ENCODE measurements at places on chromosomes 3 and 15. TPM values are rescaled to one million over a fixed set of nuclear protein-coding genes. Genes with fewer than 3 reads are reported as not detected.

BUB1B gene
- 12.2 TPM for total RNA-seq

GRIP2 gene
- total RNA-seq: 5.2 TPM

TRAIP gene
- total RNA-seq: 8.4 TPM

RARRES1 gene
- total RNA-seq: 23.3 TPM

REC114 gene
- not detected for total RNA-seq

TMEM207 gene
- not detected for total RNA-seq

CCDC13 gene
- total RNA-seq: not detected

ATP13A4 gene
- 39.9 TPM for total RNA-seq

FBXW12 gene
- total RNA-seq: not detected

- no peak for DNase-seq
These were observed 246.3 kb upstream of the UMPS start for GRCh38 chr3:124483915-124484470.

DNA sequence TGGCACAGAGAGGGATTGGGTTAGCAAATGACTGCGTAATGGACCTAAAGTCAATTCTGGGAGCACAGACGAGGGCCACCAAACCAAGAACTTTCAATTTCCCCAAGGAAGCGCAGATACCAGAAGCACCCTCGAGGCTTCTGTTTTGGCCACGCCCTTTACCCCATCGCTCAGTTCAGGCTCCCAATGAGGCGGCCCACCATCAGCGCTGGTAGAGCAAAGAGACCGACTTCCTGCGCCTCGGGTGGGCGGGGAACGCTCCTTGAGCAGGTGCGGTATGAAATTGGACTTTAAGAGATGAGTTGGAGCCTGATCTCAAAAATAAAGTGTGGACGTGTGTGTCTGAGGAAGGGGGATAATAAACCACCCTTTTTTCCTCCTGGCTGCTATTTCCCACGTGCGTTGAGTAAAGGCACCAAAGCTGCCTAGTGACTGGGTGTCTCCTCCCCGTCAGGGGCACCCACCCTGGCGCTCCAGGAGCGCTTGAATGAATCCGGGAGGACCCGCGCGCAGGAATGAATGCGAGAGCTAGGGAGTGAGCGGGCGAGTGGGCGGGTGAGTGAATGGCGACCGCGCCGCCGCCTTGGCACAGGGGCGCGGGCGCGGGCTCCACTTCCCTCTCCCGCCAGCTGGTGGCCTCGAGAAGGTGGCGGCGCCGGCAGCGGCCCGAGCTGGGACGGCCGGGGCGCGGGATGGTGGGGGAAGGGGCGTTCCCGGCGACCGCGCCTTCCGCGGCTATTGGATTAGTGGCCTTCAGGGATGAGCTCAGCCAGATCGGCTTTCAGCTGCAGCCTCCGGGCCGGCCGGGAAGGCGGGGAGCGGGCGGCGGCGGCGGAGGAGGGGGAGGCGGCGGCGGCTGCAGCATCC, at the start of gene SPSB4:
Gene SPSB4 (plus strand): TSS at position 772 of the 867 bp plus-strand sequence. CDS start 14,758 bp downstream, outside the sequence.
- DNase-seq: no peak

- no peak for DNase-seq
These were observed 99.6 kb upstream of the FRMD4B start for GRCh38 chr3:69485489-69485888.

DNA sequence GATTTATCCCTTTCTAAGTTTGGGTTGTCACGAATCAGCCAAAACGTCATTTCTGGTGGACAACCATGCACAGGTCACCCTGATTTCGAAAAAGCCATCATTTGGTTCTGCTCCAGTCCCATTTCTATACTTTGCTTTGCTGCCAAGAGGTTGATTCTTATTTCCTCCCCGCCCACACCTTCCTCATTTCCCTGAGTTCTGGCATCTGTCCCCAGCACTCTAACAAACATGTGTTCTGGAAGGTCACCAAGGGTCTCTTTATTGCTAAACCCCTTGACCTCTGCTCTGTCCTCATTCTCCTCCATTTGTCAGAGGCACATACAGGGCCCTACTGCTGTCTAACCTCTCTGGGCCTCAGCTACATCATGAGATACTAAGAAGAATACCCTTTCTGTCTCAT, 36.4 kb upstream of the PTPRG start:
- no peak for DNase-seq

DNA sequence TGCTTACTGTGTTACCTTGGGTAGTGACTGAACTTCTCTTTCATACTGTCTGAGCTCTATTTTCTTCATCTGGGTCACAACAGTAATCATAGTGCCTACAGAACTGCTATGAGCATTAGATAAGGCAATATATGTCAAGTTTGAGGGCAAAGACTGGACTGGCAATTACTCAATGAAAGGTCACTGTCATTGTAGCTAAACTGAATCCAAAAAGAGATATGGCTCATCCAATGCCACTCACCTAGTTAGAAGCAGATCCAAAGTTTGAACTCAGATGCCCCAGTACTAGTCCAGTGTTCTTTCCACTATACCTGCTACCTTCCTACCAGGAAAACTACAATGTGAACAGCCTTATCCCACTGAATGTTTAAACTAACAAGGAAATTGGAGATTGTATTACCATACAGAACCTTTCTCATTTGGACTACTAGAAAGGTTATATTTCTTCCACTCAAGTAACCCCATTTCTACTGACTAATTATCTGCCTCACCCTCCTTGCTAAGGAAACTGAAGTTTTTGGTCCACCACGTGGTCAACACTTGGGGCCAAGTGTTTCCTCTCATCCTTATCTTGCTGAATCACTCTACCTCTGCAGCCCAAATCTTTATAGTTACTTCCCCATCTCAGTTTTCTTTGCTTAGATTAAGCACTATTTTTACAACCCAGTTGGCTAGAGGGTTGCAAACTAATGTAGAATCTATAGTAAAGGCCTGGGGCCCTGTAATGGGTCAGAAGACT, 202.3 kb upstream of the LPP start:
- DNase-seq: no peak

DNA sequence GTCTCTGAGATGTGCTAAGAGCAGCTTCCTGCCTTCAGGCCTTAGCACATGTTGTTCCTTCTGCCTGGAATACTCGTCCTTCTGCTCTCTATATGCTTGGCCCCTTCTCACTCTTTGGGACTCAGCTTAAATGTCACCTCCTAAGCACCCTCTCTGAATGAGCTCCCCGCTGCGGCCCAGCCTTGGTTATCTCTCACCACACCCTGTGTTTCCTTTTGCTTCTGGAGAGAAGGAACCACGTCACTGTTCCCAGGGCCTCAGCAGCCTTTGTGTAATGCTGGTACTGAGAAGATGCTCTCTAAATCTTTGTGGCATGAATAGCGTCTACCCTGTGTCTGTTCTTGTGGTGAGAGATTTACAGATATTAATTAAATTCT, 2.2 kb downstream of the FAH start:
- no peak for DNase-seq

GRCh38 chr3:173750095-173750494, 352.6 kb downstream of the NLGN1 start:
- no peak for DNase-seq

- no peak for DNase-seq
These were observed 69.4 kb downstream of the BFSP2 start for GRCh38 chr3:133469140-133469731.

GRCh38 chr3:177642042-177642803, 444.9 kb upstream of the TBL1XR1 start:
- DNase-seq: no peak

DNA sequence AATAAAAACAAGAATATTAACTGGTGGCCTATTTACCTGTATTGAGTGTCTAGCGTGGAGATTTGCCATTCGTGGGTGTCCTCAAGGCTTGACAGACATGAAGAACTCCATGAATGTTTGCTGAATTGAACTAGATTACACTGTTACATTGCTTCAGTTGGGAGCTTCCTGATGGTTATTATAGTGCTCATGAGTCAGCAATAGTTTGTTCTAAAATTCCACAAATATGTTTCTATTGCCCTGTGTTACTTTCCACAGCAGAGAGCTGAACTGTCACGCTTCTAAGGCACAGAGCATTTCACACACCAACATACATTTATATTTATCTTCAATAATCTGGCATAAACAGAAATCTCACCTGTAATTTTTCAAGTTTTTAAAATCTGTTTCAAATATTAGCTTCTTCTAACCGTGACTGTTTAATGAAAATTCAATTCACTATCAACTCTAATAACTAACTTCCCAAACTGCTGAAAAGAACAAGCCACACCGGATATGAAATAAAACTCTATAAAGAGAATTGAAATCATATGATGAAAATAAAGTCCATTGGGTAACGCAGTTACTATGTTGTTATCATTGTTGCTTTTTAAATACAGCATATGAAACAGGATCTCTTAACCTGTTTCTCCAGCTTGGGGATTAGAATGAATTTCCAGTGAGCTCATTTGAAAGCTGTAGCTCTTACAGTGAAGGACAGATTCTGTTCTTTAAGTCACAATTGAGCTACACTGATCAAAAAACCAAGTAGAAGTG, 61.2 kb upstream of the MCF2L2 start:
- no peak for DNase-seq

GRCh38 chr3:150545419-150546225, 674 bp downstream of the SERP1 start:
- DNase-seq: no peak

DNA sequence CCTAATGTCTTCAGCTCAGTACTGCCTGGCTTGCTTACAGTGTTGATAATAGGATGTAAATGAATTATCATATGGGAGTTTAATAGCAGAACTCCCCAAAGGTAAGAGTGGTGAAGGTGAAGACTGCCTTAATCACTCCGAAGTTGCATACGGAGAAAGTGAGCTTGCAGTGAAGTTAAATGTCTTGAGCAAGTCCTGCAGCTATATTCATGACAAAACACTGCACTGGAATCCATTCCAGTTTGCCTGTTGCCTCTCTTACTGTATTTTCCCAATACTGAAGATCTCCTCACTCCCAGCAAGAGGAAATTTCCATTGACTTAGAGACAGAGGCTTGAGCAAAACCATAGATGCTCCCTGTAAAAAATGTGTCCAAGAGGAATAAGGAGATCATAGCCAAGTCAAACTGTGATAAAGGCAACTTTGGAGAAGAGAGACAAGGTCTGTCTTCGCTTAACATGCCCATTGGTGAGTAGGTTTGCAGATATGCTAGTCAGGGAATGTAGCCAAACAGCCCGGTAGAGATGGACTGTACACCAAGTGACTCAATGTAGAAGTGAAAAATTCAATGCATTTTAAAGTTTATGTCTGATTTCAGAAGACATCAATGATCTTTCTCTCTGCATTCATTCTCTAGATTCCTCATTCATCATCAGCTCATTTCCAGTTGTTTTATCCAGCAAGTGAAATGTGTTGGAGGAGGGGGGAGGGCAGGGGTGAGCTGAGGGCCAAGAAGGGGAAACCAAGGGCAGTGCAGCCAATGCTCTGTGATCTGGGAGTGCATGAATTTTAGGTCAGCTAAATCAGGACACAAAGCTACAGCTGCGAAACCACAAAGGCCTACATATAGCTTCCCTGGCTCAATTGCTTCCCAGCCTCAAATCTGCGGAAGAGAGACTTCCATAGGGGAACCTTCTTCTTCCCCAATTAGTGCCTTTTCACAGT, 667.1 kb upstream of the NR2F2 start:
- DNase-seq: no peak

- no peak for DNase-seq
These were observed 762.2 kb upstream of the ALCAM start for GRCh38 chr3:104604326-104605010.

DNA sequence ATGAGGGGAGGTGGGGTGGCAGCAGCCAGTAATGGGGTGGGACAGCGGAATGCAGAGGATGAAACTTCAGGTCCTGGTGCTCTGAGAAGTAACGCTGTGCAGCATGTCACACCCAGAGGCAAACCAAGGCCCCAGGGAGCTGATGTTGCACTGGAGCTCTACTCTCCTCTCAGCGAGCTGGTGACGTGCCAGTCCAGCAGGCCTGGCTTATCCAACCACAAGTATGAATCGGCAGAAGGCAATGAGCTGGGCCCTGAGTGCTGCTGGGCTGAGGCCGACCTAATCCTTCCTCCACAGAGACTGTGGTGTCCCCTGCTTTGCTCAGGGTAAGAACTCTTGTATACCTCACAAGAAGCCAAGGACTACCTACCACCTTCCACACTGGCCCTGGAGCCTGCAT, 30.5 kb downstream of the CD86 start:
- no peak for DNase-seq

DNA sequence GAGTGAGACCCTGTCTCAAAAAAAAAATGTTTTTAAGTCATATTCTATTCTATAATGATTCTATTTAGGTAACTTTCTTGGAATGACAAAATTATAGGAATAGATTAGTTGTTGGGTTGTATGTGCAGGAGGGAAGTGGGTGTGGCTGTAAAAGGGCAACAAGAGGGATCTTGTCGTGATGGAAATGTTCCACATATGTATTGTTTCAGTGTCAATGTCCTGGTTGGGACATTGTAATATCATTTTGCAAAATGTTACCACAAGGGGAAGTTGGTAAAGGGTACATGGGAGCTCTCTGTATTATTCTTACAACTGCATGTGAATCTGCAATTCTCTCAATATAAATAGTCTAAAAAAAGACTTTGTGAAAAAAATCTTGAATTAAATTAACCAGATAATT, 14.3 kb upstream of the ABHD5 start:
- DNase-seq: no peak

DNA sequence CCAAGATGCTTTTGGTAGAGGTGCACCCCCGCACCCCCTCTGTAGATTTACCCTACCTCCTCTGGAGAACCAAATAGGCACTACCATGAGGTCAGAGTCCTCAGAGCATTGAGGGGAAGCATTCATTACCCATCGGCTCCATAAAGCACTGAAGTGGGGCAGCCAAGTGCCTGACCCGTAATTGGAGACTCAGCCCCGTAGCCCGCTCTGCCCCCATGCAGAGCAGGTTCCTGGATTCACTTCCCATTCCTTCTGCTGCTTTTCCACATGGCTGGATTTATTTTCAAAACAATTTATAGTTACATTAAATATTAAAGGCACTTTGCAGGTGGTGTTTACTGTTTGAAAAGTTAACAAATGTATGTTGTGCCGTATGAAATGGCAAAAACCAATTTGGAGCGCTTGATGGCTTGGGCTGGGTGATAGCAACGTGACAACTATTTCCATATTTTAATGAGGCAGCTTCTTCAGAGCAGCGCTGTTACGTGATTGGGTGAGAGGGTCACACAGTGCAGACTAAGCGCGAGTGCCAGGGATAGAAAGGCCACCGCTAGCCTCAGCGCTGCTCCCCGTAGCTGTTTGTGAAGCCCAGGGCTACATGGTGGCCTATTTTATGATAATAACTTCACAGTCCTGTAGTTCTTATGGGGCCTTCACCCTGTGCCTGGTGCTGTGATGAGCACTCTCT, 373.8 kb upstream of the PROK2 start:
- no peak for DNase-seq

DNA sequence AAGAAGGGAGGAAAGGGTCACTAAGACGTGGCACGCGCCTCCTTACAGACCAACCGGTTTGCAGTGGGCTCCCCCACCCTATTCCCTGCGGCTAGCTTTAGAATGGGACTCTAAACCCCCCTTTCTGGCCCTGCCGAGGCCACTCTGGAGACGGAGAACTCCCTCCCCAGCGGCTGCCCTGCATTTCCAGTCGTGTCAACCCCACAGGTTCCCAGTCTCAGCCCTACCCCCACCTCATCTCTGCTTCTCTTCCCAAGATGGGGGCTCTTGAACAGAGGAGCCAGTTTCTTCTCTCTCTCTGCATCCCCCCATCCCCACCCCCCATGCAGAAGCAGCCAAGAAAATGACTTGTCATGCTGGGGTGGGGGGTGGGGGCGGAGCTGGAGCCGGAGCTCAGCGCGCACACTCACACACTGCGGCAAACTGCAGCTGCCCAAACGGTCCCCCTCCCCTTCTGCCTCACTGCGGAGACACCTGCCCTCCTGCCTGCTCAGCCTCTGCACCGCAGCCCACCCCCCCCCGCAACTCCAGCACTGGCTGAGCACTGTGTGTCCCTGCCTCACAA, 871 bp downstream of the MAP1A start:
- no peak for DNase-seq

Measured in suprapubic skin (tissue), 4 donors.